ENCODE measurements at places on chromosomes 16 and 17.

DNA sequence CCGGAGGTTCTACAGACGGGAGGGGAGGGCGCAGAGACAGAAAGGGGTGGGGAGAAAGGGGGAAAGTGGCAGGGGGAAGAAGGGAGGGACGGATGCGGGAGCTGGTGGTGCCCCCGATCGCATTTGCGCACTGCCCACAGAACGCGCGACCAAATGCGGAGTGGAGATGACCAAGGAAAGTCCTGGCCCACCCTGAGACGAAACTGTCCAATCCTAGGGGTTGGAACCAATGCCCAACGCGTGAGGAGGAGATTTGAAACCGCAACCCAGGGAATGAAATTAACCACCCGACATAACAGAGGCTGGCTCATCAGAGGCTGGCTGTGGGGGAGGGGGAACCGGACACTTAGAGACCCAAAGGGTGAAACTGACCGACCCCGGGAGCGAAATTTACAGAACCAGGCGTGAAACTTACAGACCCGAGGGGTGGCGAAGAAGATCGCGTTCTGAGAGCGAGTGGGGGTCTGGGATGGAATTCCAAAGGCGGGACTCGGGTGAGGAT lies 1.4 kb downstream of the HES7 start:
- no peak for DNase-seq

- no peak for DNase-seq
These were observed 9.0 kb downstream of the ATAD5 start for GRCh38 chr17:30840771-30841170.

DNA sequence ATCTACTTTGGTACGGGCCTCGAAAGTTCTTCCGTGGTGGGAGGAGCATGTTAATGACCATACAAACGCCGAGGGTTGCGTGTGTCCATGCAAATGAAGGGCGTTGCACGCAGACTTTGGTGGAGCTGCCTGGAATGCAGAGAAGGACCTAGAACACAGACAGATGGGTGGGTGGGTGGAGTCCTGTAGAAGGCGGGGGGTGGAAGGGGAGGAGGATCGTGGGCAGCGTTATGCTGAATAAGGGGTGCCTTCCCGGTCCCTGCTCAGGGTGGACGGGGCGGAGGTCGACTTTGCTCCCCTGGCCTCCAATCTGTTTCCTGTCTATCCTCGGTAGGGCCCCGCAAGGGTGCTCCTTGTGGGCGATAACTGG lies 795 bp upstream of the PAQR4 start:
- no peak for DNase-seq

GRCh38 chr16:1526608-1527555 lies 6.6 kb upstream of the TMEM204 start:
- DNase-seq, result no peak

GRCh38 chr17:76141212-76142038 lies at the start of gene FOXJ1:
Gene FOXJ1, minus strand, starts transcription at chr17:76141245. Its CDS starts 850 bp downstream, at chr17:76140395.
- peak; percentile 58 for DNase-seq
